ENCODE measurements at places on chromosomes 16 and 17.

GRCh38 chr16:83870830-83871229, 28.1 kb upstream of the MLYCD start:
- DNase-seq, result no peak

DNA sequence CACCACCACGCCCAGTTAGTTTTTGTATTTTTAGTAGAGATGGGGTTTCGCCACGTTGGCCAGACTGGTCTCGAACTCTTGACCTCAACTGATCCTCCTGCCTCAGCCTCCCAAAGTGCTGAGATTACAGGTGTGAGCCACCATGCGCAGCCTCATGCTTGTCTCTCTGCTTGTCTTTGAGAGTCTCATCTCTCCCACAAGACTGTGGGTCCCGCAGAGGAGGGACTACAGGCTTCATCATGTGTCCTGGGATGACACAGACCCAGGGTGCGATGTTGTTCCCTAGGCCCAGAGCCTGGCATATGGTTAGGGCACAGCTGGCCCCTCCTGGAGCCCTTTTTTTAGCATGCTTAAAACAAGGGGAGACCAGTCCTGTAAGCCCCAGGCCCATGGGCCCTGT, 101.9 kb downstream of the NDE1 start:
- no peak for DNase-seq

GRCh38 chr16:84356591-84357116, 11.7 kb upstream of the ATP2C2 start:
- no peak for DNase-seq

GRCh38 chr16:56637814-56638750, at the start of gene MT1A:
MT1A (plus strand) TSS chr16:56638666; CDS start chr16:56638739, 73 bp downstream.
- no peak for DNase-seq

GRCh38 chr16:15523092-15523541, 88.7 kb downstream of the BMERB1 start:
- DNase-seq, result no peak

DNA sequence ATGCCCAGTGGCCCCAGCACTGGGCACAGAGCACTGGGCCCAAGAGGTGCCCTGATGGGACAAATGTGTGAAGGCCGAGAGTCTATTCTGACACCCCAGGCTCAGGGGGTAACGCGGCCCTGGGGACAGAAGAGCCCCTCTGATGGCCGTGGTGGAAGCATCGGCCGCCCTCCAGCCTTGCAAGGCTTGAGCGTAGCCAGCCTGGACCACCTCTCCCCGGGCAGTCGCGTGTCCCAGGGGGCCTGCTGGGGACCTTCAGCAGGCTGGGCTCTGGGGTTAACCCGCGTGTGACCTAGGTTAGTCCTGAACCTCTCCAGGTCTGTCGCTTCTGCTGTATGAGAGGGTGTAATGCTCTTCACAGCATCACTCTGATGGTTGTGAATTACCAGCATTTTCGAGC, 40.8 kb downstream of the NOS2 start:
- DNase-seq, result no peak

DNA sequence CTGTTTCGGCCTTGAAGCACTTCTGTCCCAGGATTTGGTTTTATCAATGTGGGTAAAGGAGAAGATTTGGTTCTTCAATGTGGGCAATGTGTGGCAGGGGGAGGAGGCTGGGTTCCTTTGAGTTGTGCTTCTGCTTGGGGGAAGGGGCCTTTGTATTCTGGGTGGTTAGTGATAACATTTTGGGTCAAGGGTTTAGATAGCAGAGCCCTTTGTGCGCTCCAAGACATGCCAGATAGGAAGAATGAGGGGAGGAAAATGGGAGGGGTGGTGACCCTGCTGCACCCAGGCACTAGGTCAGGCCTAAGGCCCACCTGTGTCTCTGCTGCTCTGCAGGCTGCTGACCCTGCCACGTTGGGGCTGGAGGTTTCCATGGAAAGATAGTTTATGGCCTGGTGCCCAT, 40.0 kb upstream of the CDC42EP4 start:
- no peak for DNase-seq

- peak; percentile 30 for DNase-seq
Observed at GRCh38 chr17:41917679-41918313, 955 bp downstream of the ACLY start.

DNA sequence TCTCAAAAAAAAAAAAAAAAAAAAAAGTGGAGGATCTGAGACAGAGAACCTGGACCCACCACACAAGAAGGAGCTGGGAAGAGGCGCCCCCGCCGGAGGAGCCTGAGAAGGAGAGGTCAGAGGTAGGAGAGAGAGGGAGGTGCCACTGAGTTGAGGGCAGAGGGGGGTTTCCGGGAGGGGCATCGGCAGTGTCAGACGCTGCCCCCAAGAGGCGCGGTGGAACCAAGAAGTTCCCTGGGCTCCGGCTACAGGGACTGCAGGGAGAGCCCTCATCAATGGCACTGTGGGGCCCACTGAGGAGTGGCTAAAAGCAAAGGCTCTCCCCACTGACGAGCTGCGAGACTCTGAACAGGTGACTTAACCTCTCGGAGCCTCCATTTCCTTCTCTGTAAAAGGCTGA, 4.2 kb downstream of the CCDC42 start:
- peak; percentile 46 for DNase-seq

DNA sequence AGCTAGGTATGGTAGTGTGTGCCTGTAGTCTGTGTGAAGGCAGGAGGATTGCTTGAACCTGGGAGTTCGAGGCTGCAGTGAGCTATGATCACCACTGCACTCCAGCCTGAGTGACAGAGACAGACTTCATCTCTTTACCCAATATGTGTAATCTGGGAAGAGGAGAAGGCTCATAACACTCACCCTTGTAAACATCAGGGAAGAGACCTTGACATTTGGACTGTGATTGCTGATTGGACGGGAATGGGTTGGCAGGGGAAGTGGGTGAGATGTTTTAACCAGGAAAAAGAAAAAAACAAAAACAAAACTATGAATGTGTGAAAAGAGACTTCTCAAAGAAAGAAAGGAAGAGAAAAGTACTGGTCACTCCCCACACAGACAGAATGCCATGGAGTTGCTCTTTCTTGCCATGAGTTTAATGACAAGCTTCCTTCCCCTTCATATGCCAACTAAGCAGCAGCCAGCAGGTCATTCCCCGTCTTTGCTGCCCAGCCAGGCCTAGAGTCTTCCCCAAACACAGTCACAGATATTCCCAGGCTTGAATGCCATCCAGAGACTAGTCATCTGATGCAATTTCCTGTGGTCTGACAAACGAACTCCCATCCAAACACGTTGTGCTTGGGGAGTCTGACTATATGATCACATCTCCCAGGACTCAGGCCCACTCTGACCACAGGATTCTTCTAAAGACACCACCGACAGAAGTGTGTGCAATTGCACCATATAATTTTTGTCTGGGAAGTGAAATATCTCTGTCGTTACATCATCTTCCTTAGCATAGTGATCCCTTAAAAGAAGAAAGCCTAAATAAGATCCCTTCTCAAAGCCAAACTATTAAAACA, 3.6 kb upstream of the XAF1 start:
- DNase-seq, result no peak

GRCh38 chr17:27408891-27409290, 47.4 kb upstream of the KSR1 start:
- no peak for DNase-seq

DNA sequence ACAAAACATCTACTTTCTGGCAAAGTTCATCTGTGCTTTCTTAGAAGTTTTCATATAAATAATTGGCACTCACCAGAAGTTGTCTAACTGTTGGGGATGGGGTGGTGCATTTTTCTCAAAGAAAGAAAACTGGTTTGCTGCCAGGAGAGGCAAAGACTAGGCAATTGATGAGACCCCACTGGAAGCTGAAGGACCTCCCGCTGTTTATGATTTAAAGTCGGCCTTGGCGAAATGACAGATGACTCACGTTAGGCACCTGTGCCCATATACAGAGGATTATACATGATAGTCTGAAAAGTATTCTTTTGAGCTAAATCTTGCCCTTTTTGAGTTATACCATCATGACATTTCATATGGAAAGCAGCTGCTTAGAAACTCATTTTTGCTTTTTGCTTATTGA, 193.0 kb upstream of the ZFHX3 start:
- no peak for DNase-seq

DNA sequence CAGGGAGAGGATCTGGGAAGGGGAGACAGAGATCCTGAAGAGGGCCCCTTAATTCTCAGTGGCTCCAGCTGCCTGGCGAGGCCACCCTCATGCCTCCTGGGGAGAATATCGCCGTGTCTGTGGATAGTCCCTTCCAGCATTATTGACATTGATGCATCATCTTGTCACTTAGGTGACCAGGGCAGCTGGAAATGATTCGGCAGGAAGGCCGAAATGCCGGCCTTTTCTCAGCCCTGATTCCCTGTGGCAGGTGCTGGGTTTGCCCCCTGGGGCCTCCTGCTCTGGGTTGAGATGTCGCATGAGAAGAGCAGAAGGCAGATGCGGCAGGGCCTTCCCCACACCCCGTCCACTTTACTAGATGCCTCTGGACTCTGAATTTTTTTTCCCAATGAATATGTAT, 89.5 kb downstream of the RAP1GAP2 start:
- no peak for DNase-seq

DNA sequence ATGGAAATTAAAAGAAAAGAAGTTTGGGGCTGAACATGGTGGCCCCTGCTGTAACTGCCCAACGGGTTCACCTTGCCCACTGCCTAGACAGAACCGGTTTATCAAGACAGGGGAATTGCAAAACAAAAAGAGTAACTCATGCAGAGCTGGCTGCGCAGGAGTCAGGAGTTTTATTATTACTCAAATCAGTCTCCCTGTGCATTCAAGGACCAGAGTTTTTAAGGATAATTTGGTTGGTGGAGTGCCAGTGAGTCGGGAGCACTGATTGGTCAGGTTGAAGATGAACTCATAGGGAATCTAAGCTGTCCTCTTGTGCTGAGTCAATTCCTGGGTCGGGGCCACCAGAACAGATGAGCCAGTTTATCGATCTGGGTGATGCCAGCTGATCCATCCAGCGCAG, 4.4 kb upstream of the SCPEP1 start:
- no peak for DNase-seq

DNA sequence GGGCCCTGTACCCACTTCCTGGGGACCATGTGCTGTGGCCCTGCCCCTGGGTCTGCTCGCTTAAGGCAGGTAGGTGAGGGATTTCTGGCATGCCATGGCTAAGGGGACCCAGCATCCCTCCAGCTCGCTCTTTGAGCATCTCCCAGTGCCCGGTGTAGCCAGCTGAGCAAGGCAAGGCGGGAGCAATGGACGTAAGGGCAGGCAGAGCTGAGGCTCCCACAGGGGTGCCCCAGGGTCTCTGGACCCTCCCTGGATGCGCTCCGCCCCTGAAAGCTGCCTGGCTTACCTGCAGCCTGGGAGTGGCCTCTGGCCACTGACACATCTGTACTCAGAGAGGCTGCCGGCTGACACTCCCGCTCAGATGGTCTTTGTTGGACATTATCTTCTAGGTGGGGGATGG, 189.9 kb downstream of the IRF8 start:
- DNase-seq, result no peak

DNA sequence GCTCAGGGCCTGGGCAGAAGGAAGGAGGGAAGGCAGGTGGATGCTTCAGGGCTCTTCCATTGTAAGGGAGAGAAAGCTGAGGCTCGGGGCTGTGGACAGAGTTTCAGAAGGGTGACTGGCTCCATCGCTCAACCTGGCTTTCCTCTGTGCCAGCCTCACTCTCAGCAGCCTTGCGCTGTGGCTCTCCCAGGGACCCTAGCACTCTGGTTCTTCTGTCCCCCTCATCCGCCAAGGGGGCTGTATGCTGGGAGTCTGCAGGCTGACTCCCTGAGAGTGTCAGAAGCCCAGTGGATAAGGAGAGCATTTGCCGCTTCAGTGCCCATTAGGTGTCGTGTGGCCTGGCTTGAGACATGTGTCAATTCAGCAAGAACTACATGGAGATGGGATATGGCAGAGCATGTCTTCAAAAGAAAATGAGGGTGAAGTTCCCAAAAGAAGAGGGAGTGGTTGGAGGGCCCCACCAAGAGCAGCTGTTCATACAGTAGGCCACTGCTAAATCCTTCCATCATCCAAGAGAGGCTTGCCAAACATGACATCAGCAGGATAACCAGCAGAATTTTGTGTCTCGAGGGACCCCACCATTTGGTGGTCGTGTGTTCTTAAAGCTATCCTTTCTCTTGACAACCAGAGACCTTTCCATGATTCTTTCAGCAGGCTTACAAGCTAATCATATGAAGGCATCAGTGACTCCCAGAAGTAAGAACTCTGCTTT, 148.2 kb downstream of the IRX5 start:
- DNase-seq, result no peak

GRCh38 chr17:47213540-47213939, 4.4 kb downstream of the MYL4 start:
- DNase-seq, result no peak

DNA sequence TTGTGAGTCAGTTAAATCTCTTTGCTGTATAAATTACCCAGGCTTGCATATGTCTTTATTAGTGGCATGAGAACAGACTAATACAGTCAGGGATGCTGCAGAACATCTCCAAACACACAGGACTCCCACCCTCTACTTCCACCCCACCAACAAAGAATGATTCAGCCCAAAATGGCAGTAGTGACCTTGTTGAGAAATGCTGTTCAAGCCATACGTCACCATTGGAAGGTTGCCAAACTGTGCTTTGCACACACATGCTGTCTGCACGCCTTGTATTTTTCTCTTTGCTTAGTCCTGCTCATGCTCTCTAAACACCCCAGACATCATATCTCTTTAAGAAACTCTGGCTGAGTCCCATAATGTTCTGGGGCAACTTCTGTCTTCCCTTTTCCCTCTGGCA, 589.6 kb downstream of the WWOX start:
- DNase-seq, result no peak

- DNase-seq, result no peak
Observed at GRCh38 chr16:89174877-89175276, 3.3 kb downstream of the CDH15 start.

GRCh38 chr16:81029930-81030604, 5.6 kb upstream of the ATMIN start:
- no peak for DNase-seq

- DNase-seq, result no peak
Observed at GRCh38 chr17:2707721-2708584, 3.6 kb downstream of the CLUH start.

DNA sequence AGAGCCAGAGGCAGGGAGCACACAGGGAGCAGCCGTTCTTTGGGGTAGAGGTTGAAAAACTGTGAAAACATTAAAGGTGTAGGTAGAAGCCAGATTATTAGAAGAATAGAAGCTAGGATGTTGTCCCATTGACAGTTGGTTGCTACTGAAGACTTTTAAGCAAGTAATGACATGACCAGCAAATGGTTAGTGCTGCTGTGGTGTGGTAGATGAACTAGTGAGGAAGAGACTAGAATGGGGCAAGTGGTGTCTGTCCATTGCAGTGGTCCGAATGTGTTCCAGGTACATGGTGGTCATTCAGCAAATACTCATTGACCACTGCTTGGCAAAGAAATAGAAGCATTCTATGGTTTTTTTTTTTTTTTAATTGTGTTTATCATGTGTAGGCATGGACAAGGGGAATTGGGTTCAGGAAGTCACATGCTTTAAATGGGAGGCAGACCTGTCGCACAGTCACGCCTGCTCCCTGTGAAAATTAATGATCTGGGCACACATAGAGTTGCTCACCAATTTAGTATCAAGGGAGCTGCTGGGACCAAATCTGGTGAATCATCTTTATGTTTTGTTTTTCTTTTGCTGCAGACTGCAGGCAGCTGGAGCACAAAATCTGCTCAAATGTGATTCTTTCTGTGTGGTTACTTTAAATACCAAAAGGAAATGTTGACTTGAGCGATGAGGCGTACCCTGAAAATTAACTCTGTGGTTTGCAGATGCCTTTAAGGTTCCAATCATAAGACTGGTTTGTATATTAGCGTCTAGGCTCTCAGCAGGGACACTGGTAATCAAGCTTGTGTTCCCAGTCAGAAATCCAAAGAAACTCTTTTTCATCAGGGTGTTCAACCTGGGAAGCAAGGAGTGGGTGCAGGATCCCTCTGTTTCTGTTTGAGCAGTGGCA, 30.7 kb downstream of the YPEL2 start:
- peak; percentile 54 for DNase-seq
